Esophagus squamous epithelium (tissue), 5 donors: ENCODE measurements at places on chromosomes 4 and X. TPM values are rescaled to one million over a fixed set of nuclear protein-coding genes. Genes with fewer than 3 reads are reported as not detected.

- H3K4me1 ChIP-seq: no peaks in the 10 kb centered on the region
- no peak for DNase-seq
- no peaks in the 10 kb centered on the region for H3K27me3 ChIP-seq
- no peaks in the 10 kb centered on the region for H3K36me3 ChIP-seq
- H3K4me3 ChIP-seq: no peak overlapping the region
These were observed 806.8 kb downstream of the PCDH18 start for GRCh38 chr4:136725286-136726081.

GRCh38 chr4:62543002-62543401, 1342.9 kb downstream of the ADGRL3 start:
- no peak overlapping the region for H3K4me3 ChIP-seq
- H3K36me3 ChIP-seq: no peaks in the 10 kb centered on the region
- no peaks in the 10 kb centered on the region for H3K27me3 ChIP-seq
- DNase-seq: no peak
- H3K4me1 ChIP-seq: no peaks in the 10 kb centered on the region

DNA sequence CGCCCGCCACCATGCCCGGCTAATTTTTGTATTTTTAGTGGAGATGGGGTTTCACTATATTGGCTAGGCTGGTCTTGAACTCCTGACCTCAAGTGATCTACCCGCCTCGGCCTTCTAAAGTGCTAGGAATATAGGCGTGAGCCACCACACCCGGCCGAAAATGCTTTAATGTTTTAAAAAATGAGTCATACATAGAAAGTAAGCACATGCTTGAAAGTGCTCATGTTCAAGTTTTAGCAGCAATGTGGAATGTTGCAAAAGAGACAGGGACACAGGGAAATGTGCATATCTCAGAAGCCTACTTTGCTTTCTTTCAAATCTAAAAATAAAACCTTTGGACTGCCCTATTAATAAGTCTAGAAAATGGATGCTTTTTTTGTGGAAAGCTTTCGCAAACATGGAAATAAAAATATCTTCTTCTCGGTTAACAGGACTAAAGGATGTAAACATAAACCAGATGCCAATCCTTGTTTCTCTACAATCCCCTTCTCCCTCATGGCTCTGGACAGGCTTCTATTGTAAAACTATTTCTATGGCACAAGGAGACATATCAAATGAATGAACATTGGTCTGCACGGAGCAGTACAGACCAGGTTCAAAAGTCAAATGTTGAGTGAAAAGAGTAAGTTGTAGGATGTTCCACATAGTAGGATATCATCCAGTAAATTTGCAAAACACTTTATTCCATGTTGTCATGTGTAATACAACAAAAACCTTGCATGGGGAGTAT, 15.0 kb downstream of the MECP2 start:
- no peaks in the 10 kb centered on the region for H3K27me3 ChIP-seq
- DNase-seq: no peak
- no peaks in the 10 kb centered on the region for H3K4me1 ChIP-seq
- no peak overlapping the region for H3K4me3 ChIP-seq

DNA sequence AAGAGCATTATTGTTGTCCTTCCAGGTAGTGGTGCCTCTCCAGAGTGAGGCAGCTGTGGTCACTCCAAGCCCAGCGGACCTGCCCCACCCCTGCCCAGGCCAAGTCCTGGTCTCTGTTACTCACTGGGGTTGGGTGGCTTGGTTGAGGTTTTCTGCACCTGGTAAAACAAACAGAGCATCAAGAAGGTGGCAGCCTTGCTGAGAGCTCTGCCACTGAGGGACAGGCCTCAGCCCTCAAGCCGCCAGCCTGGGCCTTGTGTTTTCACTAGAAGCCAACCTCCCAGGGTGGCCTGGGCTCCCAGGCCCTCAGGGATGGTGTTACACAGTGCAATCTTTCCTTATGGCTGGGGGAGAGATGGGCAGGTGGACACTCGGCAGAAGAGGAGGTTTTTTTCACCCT, 182.7 kb downstream of the BCOR start:
- no peaks in the 10 kb centered on the region for H3K36me3 ChIP-seq
- H3K4me3 ChIP-seq: no peak overlapping the region
- H3K27me3 ChIP-seq: no peaks in the 10 kb centered on the region

- H3K27me3 ChIP-seq: no peaks in the 10 kb centered on the region
- H3K27ac ChIP-seq: no peak overlapping the region
- H3K36me3 ChIP-seq: no peaks in the 10 kb centered on the region
- no peak overlapping the region for H3K4me3 ChIP-seq
- DNase-seq: no peak
These were observed 66.1 kb upstream of the IL15 start for GRCh38 chr4:141570290-141570689.

DNA sequence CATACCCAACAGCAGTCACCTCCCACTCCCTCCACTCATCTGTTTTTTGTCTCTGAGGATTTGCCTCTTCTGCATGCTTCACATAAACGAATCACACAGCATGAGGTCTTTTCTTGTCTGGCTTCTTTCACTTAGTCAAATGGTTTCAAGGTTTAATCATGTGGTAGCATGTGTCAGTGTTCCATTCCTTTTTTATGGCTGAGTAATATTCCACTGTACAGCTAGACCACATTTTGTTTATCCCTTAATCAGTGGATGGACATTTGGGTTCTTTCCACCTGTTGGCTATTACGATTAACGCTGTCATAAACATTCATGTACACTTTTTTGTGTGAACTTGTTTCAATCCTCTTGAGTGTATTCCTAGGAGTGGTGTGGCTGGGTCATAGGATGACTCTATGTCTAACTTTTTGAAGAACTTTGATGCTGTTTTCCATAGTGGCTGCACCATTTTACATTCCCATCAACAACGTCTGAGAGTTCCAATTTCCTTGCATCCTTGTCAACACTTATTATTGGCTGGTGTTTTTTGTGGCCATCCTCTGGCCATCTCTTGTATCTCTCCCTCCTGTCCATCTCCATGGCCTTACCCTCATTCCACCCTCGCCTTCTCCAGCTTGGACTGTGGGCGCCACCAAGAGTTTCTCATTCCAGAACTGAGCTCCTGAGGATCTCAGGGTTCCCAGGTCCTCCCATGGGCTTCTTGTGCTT, 12.4 kb upstream of the NSG1 start:
- H3K4me1 ChIP-seq: no peaks in the 10 kb centered on the region
- no peak overlapping the region for H3K4me3 ChIP-seq
- H3K27me3 ChIP-seq: no peaks in the 10 kb centered on the region
- DNase-seq: no peak

GRCh38 chr4:73575660-73576059, 44.6 kb downstream of the RASSF6 start:
- H3K4me3 ChIP-seq: no peak overlapping the region
- no peak for DNase-seq
- no peaks in the 10 kb centered on the region for H3K27me3 ChIP-seq
- no peak overlapping the region for H3K27ac ChIP-seq
- no peaks in the 10 kb centered on the region for H3K36me3 ChIP-seq

- H3K4me1 ChIP-seq: no peaks in the 10 kb centered on the region
- H3K36me3 ChIP-seq: no peaks in the 10 kb centered on the region
- DNase-seq: no peak
- H3K27me3 ChIP-seq: no peaks in the 10 kb centered on the region
- no peak overlapping the region for H3K4me3 ChIP-seq
These were observed 586.9 kb upstream of the INTU start for GRCh38 chr4:127045861-127046260.

Gene PLAC8
- 17.6 TPM for total RNA-seq
